Stimulated activated memory B cell treated with anti-CD40 and anti-IgM and Interleukin-4, amounts not matched to agents 10 μg/mL and 1 μg/mL and 100 μg/mL, for 72 hours (primary cell): ENCODE measurements at places on chromosomes 3 and 15.

- no peak for ATAC-seq
Measured at GRCh38 chr3:197302696-197303341, 4.4 kb upstream of the DLG1 start.

- ATAC-seq: no peak
Measured at GRCh38 chr3:69761896-69762767, 22.9 kb downstream of the MITF start.

DNA sequence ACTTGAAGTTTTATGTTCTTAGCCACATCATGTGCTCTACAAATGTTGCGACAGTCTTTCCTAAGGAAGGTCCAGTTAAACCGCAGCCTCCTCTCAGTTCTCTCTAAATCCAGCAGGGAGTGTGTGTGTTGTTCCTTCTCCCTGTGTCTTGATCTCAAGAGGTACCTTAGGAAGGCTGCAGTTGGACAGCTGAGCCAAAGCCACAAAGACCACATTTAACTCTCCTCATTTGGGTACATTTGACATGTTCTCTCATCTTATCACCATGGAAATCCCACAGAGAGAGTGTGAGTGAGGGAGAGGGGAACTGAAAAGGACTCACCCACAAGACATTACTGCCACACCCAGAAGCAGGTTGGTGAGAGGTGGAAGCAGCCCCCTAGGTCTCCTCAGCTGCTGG lies 79.5 kb downstream of the CD200R1L start:
- ATAC-seq: peak; percentile 95

- ATAC-seq: no peak
Measured at GRCh38 chr3:22585504-22585903, 617.6 kb upstream of the UBE2E2 start.

- ATAC-seq: no peak
Measured at GRCh38 chr3:147943265-147943945, 534.2 kb downstream of the ZIC1 start.

GRCh38 chr3:127588806-127589577 lies 1.5 kb downstream of the TPRA1 start:
- ATAC-seq: no peak

- no peak for ATAC-seq
Measured at GRCh38 chr3:143972155-143972504, 507 bp downstream of the DIPK2A start.

- peak; percentile 43 for ATAC-seq
Measured at GRCh38 chr3:169769287-169770181, at the start of gene ACTRT3. TSS of gene ACTRT3 (minus strand) at chr3:169769561. CDS start at chr3:169769520, 41 bp downstream.
